ENCODE measurements at places on chromosomes 1 and 21. TPM values are rescaled to one million over a fixed set of nuclear protein-coding genes. Genes with fewer than 3 reads are reported as not detected.

DNA sequence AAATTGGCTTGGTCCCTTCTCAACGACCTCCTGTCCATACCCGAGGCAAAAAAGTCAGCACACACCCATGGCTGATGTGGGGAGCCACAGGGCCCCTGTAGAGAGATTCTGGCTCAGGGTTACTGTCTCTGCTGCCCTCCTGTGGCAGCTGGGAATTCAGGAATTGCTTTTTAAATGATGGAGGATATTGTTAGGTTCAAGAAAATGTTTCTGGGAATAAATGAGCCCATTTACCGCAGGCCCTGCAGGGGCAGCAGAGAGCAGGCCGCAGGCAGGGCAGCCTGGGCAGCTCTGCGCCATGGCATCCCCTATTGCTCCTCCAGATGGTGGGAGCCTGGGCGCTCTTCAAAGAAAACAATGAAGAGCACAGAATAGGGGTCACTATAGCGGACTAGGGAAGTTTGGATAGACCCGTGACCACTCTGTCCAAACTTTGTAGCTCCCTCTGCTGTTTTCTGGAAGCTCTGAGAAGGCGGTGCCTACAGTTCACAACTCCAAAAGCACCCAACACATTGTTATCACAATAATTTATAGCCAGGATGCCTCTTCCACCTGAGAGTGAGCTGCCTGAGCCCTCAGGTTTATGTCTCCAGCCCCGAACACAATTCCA is 201.1 kb downstream of the BACH1 start:
- DNase-seq: peak; percentile 44

DNA sequence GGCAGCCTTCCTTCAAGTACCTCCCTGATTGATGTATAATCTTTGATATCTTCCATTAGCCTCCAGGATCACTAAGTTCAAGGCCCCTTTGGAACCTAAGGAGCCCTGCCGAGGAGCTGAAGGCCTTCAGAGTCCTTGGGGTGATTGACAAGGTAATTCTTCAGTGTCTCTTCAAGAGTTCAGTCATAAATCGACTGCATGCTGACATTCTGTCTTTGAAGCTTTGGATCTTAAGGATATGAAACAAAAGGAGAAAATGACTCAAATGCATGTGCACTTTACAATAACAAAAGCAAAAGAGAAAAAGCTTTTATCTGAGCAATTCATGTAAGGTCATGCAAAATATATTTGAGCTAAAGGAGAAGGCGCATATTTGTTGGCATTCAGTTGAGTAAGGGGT is 125.3 kb downstream of the RPS6KC1 start:
- no peak for DNase-seq

- no peak for DNase-seq
Measured at GRCh38 chr1:203028784-203029553, 2.7 kb downstream of the PPFIA4 start.

DNA sequence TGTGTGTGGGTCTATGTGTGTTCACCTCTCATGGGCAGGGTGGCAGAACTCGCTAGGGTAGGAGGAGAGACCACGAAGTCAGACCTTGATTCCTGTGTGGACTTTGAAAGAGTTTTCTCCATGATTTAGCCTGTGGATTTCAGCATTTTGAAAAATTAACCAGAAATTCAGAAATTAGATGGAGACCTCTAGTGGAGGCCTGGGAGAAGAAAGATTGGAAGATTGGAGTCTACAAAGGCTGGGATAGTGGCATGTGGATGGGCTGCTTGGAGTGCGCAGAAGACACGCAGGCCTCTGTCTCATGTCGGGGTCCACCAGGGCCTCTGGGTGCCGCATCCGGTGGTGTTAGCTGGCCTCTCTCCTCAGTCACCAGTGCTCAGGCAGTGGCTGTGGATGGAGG is 18.9 kb upstream of the IGSF5 start:
- DNase-seq: no peak

DNA sequence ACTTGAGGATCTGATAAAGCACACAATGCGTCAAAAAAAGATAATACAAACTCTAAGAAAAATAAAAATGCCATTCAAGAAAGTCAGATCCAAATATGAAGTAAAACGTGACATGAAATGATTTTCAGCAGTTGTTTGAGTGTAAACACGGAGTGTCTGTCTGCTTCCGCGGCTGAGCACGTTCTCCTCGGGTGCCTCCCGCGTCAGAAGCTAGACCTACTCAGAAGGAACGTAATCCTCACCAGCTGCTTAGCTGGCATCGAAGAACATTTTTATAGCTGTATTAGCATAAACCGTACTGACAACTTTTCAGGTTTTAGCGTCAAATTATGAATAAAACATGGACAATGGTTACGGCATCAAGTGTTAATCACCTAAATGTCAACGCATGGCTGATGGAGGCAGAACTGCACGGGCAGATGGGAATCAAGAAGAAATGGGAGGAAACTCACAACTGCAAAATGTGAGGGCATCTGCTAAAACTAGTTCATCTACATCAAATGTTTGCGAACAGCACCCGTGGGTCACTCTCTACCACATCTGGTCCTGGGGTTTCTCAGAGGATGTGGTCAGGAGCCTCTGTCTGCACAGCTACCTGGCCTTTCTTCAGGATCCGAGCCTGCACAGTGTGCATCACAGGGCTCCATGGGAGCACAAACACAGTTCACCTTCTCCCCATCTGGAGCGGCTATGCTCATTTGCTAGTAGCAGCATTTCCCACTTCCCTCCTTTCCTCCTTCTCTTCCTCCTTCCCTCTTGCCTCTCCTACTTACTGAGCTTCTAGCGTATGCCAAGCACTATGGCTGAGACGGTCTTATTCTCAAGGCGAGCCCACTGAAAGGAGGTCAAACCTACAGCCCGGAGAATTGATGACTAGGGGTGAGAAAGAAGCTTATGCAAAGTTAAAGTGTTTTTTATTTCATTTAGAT is 40.0 kb downstream of the RCAN1 start:
- DNase-seq: no peak

GRCh38 chr1:82534996-82535395 is 734.3 kb downstream of the ADGRL2 start:
- no peak for DNase-seq

- DNase-seq: no peak
Measured at GRCh38 chr1:32741413-32742198, 39.0 kb upstream of the SYNC start.

DNA sequence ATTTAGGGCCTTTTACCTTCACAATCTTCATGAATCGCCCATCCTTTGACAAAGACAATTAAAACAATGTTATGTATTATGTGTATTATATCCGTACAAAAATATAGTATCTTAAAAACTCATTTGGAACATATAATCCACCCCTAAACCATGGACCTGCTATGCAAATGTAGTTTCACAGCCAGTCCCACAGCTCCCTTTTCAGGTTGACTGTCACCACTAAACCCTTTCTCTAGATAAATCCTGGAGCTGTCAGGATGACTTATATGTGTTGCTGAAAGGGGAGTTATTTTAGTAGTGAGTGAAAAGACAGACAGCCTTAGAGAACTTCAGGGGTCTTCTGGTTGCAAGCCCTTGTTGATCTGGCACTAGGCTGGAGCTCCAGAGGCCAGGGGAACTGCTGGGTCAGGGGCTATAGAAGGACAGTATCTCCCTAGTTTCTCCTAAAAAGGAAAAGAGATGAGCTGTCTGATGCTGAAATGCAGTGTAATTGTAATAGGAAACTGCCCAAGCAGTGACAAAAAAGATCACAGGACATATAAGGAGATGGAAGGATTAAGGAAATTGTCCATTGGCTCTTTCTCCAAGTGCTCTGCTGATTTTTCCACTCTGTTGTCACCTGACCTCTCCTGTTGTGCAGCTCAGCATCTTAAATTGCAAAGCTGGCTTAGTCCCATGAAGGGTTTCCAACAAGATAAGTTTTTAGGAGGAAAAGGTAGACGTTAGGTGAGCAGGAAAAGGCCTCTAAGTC is 127.7 kb downstream of the S1PR1 start:
- no peak for DNase-seq

DNA sequence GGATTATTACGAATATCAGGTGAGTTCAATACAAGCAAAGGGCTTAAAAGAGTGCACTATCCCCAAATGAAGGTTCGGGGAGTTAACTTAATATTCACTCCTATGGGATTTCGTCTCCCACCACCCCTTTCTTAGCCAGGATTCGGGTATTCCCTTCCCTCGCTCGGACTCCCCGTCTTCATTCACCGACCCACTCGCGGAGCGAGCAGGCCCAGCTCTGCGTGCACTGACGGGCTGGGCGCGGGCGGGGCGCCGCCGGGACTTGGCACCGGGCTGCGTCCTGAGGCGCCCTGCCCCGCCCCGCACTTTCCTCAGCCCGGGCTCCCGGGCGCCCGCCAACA is 7.7 kb upstream of the MPZL1 start:
- DNase-seq: no peak

- DNase-seq: no peak
Measured at GRCh38 chr1:227268943-227269342, 49.3 kb downstream of the CDC42BPA start.

DNA sequence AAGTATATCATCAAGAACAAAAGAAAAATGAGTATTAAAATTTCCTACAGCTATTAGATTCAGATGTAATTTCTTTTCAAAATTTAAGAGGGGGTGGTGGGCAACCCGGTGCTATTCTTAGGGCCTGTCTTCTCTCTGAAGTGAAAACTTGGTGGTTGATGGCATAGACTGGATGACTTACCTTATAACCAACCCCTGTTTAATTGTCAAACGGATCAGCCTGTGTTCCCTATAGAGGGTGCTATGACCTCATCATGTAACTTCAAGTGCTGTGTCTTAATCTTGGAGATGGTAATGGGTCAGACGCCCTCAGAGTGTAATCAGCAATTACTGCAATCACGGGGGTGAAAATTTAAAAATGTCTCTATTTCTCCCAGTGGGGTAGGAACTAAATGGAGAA is 176.2 kb downstream of the PCP4 start:
- no peak for DNase-seq

DNA sequence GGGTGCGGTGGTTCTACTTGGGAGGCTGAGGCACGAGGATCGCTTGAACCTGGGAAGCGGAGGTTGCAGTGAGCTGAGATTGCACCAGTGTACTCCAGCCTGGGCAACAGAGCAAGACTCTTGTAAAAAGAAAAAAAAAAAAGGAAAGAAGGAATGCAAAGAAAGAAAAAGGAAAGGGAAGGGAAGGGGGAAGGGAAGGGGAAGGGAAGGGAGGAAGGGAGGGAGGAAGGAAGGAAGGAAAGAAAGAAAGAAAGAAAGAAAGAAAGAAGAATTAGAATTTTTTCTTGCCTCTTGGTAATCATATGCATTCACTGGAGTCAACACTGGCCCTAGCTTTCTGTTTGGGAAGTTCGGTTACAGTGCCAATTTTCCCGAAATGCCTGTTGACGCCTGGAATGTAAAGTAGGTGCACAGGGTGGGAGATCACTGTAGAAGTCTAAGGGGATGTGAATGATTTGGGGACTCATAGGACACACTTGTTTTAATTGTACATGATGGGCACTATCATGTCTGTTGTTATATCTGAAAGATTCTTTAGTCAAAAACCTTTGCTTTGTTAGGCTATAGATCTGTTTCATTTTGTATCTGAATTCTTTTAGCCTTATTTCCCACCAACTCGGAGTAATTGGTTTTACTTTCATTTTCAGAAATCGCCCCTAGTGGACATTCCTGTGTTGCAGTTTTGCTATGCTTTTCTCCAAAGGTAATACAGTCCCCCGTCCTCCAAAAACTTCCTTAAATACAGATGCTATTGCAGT is 59.8 kb upstream of the MORC3 start:
- peak; percentile 83 for DNase-seq

DNA sequence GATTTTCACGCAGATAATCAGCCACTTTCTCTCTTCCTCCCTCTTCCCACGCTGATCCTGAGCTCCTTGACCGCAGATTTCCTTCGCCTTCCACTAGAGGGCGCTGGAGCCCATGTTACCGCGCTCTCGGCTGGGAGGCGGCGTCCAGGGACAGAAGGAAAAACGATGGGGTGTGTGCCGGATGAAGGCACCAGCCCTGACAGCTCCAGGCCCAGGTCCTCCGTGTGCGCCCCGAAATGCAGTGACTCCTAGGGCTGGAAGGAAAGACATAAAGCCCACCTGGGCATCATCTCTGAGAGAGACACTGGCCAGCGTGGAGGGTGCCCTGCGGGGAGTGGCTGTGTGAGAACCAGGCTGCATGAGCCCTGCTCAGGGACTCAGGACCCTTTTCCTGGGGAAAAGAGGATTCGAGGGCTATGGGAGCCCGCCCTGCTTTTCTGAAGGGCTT is 44.9 kb upstream of the CYP2J2 start:
- peak; percentile 64 for DNase-seq

DNA sequence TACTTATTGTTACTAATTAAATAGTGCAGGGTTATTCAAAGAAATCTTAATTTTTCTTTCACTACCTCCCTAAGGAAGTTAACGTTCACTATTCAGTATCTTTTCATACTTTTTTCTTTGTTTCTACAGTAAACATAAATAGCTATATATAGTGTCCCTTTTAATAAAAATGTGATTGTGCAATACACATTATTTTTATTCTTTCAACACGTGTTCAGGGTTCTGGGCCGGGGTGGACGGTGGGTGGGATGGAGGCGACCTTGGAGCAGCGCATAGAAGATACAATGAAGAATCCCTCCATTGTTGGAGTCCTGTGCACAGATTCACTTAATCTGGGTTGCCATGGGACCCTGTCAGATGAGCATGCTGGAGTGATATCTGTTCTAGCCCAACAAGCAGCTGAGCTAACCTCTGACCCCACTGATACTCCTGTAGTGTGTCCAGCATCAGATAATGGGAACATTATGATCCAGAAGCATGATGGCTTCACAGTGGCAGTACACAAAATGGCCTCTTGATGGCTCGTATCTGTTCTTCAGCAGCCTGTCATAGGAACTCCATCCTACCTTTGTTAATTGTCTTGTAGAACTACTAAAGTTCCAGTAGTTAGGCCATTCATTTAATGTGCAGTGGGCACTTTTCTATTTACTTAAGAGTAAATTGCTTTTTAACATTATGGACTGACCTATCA is 155.9 kb upstream of the L1TD1 start:
- no peak for DNase-seq

DNA sequence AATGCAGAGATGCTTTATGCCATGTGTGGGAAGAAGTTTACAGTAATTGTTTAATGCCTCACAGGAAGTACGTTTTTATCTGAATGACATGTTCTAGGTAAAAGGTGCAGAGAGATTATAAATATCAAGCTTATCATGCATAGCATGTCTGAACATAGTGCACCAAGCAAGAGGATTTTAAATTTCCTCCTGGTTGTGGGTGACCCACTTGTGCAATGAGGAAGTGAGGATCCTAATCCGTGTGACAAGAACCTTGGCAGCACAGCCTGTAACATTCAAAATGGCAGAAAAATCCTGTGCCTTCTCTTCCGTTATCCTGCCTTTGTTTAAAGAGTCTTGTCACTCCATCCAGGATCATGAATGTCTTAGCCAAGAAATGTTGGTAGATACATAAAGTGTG is 75.6 kb downstream of the PLA2G4A start:
- DNase-seq: no peak

MYOM3 gene
- 0.03 TPM for total RNA-seq

C1orf94 gene
- total RNA-seq: 0.39 TPM

ZNF683 gene
- total RNA-seq: not detected

NHLH1 gene
- total RNA-seq: 0.11 TPM

AMY2B gene
- total RNA-seq: 0.42 TPM

LDLRAD2 gene
- not detected for total RNA-seq

CNKSR1 gene
- not detected for total RNA-seq

Data from SJSA1 (cell line).